ENCODE measurements at places on chromosomes 6 and 20.

GRCh38 chr6:19824058-19824807 is 12.9 kb upstream of the ID4 start:
- DNase-seq = no peak

- DNase-seq = no peak
Measured at GRCh38 chr6:125738276-125738675, 11.2 kb upstream of the HEY2 start.

- peak; percentile 47 for DNase-seq
Measured at GRCh38 chr20:48189181-48189580, 403.9 kb upstream of the SULF2 start.

DNA sequence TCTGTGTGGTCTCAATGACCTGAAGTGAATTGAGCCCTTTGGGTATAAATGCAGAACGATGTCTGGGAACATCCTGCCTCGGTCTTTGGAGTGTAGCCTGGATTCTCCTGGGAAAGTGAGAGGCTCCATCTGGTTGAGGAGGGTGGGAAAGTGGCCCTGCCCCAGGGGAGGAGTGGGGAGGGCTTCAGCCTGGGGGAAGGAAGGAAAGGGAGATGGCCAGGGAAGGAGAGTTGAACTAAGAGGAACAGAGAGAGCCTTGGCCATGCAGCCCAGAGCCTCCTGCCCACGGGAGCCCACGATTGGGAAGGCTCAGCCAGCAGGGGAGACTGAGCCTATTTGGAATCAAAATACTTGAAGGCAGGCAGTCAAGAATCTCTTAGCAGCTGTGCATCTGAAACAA is 2.3 kb upstream of the EPB41L1 start:
- no peak for DNase-seq

- DNase-seq = peak; percentile 12
Measured at GRCh38 chr6:125511809-125512396, 210.1 kb upstream of the HDDC2 start.

DNA sequence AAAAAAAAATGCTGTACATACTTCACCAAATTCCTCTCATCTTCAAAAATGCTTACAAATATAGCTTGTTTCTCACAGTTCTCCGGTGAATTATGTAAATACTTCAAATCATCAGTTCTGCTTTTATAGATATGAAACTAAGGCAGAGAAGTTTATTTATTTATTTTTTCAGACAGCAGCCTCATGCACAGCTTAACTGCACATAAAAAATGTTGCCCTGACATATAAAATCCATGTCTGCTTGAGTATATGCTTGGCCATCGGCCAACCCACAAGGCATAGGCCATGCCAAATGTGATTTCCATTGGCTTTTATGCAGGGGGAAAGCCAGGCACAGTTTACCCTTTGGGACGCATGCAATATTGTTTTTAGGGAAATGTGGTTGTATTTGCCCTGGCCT is 57.3 kb upstream of the PHACTR2 start:
- DNase-seq = peak; percentile 8
